ENCODE measurements at places on chromosomes 7 and 10.

- DNase-seq, result no peak
Observed at GRCh38 chr10:83142074-83142563, 997.2 kb upstream of the GHITM start.

- DNase-seq, result no peak
Observed at GRCh38 chr10:29050081-29050480, 238.8 kb upstream of the LYZL1 start.

DNA sequence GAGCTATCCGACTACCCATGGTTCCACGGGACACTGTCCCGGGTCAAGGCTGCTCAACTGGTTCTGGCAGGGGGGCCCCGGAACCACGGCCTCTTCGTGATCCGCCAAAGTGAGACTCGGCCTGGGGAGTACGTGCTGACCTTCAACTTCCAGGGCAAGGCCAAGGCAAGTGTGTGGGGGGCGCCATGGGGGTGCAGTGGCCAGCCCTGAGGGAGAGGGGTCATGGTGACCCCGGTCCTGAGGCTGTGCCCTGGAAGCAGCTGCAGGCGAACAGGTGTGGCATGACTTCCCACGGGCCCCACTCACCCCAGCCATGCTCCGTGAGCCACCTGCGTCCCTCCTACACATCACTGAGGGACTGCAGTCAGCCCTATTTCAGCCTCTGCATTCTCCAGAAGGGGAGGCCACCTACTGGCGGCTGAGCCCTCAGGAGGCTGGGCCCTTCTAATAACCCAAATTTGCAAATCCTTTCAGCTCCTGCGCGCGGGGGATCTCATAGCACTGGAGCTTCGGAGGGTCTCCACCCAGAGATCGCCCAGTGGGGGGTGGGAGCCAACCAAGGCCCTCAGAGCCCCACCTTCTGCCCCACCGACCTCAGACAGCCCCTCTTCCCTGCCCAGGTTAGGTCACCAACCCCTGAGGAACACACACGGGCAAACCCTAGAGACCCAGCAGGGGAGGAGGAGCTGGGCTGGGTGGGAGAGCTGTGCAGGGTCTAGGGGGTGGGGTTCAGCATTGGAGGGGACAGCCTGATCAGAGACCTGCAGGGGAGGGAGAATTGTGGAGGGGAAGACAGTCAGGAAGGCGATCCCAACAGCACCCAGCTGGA lies 30.8 kb downstream of the SH2B2 start:
- DNase-seq, result no peak

DNA sequence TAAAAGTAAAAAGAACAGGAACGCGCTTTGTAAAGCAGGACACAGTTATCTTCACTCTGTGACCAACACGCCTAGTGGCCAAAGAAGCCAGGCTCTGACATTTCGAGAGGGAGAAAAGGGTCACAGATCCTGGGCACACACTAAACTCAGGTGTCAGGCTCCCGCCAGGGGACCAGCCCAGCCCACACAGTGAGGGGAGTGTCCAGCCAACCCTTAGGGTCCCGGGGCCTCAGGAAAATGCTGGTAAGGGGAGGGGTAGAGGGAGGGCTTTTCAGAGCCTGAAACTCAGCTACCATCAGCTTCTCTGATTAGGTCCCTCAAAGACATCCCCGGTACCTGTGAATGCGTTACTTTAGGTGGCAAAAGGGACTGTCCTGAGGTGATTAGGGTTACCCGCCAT lies 16.6 kb downstream of the ANXA11 start:
- DNase-seq, result no peak

GRCh38 chr10:62816076-62816330 lies 163 bp downstream of the EGR2 start:
- DNase-seq, result no peak

DNA sequence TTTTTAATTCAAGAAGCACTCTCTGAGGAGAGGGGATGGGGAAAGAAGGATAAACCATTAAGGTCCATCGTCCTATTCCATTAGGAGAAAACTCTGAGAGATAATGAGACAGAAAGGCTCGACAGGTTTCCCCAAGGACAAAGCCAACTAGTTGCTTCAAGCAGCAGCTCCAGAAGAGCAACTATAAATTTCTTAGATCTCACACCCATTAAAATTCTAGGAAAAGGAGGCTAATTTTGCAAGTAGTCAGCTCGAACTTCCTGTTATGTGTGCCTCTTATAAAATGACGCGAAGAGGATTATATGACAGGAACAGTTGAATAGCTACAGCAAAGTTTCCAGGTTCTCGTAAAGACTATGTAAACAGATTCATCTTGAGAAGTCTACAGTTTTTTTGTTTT lies 52.0 kb upstream of the ST8SIA6 start:
- no peak for DNase-seq

DNA sequence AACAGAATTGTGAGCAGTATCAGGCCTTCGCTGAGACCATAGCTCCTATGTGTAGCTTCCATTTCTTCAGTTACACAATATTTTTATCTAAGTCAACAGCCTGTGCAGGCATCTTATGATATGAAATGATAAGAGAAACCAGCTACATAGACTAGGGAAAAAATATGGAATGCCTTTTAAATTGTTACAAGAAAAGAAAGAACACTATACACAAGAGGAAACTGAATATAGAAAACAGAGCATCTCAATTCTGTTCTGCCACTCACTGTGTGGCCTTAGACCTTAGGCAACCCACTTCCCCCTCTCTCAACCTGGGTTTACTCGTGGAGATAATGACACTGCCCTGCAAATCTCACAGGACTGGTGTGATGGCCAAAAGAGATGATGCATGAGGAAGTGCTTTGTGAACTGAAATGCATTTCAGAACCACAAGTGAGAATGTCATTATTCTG lies 132.9 kb downstream of the LRRN3 start:
- no peak for DNase-seq

GRCh38 chr7:1096156-1097119 lies 8.5 kb downstream of the GPER1 start:
- DNase-seq, result no peak

- no peak for DNase-seq
Observed at GRCh38 chr7:144391823-144392255, 11.7 kb downstream of the NOBOX start.

DNA sequence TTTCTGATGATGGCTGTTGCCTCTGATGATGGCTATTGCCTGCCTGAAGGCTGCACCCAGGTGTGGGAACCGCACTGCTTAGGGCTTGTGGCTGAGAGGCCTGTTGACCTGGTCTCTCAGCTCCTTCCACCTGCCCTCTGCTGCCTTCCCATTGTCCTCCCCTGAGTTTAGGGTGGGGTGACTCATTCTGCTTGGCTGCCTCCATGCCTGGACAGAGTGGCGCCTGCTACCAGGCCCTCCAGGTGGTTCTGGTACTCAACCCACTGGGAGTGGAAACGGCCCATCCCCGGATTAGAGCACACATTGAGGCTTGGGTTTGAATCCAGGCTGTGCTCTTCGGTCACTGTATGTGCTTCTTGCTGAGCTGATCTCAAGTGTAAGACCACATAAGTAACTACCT lies 120.6 kb downstream of the SEM1 start:
- no peak for DNase-seq

GRCh38 chr10:664301-664700 lies 25.2 kb downstream of the DIP2C start:
- no peak for DNase-seq

DNA sequence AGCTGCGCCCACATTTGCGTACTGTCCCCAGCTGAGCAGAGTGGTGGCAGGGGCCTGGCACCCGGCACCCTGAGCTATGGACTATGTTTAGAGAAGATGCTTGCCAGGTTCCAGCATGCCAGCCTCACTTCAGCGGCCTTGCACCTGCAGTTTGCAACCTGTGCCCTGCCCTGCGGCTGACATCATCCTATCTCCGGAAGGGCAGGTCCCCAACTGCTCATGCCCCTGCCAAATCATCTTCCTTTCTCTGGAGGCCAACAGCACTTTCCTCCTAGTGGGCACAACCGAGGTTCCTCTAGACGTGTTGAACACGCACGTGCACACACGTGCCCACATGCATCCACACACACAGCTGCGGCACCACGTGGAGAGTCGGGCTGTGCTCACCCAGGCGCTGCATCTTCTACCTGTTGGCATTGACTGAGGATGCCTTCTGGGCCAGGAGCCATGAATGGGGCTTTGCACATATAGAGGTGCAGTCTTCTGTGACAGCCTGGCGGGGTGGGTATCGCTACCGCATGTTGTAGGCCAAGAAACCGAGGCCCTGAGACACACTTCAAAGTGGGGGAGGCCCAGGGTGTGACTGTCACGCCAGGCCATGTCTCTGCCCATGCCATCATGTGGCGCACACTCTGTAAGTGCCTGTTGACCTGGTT lies 24.5 kb downstream of the CNPY1 start:
- DNase-seq, result no peak

DNA sequence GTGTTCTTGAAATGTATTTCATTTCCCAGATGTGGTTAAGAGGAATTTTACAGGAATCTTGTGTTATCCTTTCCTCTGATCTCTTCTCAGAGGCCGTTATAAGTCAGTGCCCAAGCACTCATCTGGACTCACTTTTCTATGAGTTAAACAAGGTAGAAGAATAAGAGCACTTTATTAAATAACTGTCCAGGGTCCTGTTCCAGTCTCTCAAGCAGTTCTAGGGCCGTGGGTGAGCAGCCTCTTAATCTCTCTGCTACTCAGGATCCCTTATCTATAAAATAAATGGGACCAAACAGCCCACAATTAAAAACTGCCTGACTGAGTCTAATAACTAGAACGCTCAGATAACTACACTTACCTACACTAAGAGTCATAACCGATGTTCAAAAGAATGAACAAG lies 111.2 kb downstream of the OSBPL3 start:
- no peak for DNase-seq

DNA sequence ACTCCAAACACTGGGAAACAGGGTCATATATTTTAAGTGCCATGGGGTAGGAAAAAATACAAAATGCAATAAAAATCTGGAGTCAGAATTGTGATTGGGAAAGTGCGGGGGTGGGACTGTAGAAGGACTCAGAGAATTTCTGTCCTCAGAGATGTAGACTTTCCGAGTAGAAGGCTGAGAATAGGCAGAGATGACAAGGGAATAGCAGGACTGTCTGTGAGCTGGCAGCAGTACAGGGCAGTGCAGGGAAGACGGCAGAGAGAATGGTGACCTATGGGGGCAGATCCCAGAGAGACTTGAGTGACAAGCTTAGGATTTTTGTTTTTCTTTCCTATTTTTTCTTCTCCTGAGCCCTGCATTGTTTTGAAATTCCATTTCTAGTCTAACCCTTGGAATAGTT lies 127.6 kb downstream of the SLC16A9 start:
- no peak for DNase-seq

- no peak for DNase-seq
Observed at GRCh38 chr7:53205006-53205405, 169.6 kb downstream of the POM121L12 start.

- no peak for DNase-seq
Observed at GRCh38 chr10:7559386-7559785, 107.4 kb downstream of the ITIH5 start.

- DNase-seq, result no peak
Observed at GRCh38 chr7:91570560-91570959, 306.3 kb downstream of the FZD1 start.

DNA sequence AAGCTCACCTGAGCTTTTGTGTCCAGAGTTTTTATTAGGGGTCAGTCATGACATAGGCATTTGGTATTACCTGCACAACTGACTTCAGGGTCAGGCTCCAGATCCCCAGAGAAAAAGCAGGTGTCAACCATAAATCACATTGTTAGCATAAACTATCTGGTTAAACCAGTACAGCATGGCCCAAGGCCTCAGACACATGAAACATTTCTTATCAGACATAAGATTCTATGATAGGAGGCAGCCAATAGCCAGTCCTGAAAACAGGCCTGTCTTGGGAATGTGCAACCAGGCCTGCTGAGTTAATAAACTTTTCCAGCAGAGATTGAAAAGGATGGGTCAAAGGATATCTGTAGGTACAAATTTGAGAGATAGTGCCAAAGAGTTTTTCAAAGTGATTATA lies 116.1 kb downstream of the TPST1 start:
- DNase-seq, result no peak

GRCh38 chr7:114910787-114911186 lies 11.1 kb upstream of the MDFIC start:
- DNase-seq, result no peak

GRCh38 chr7:66927348-66927948 lies 6.4 kb downstream of the TMEM248 start:
- no peak for DNase-seq

GRCh38 chr10:43208147-43209073 lies 58.5 kb downstream of the RASGEF1A start:
- no peak for DNase-seq

DNA sequence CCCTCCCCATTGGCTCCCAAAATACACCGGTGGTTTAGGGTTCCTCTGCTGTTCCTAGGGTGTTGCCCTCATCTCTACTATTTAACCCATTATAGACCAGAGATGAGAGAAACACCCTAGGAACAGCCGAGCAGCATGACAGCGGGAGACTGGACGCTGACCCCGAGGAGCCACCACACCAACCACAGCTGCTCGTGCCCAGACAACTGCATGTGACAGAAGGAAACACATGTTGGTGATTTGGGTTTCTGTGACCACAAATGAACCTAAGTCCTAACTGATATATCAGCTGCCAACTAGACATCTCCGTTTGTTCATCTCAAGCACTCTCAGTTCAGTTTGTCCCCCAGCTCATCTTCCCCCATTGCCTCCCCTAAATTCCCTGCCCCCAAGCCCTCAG lies 13.4 kb downstream of the CFAP43 start:
- DNase-seq, result no peak

Measured in cortex of kidney (tissue), 1 donor.